T follicular helper cell (primary cell): ENCODE measurements at places on chromosomes 1 and 21.

GRCh38 chr1:24459551-24460266, 42.9 kb upstream of the RCAN3 start:
- DNase-seq, result no peak

DNA sequence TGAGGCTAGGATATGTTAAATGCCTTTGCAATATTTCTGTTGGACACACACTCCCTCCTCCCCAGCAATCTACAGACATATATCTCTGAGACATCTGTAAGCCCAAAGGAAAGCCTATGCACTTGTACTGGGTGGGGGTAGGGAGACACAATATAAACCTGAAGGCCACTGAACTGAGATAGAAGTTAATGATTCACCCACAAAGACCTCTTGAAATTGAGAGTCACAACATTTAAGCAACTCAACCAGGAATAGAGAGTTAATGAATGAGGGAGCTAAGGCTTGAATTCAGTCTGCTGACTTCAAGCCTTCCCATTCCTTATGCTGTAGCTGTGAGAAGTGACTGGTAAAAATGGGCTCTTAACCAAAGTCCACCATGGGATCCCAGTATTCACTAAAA, 5.0 kb downstream of the OR10J1 start:
- DNase-seq, result no peak

- no peak for DNase-seq
These were observed 47.7 kb downstream of the MEF2D start for GRCh38 chr1:156452907-156453306.

DNA sequence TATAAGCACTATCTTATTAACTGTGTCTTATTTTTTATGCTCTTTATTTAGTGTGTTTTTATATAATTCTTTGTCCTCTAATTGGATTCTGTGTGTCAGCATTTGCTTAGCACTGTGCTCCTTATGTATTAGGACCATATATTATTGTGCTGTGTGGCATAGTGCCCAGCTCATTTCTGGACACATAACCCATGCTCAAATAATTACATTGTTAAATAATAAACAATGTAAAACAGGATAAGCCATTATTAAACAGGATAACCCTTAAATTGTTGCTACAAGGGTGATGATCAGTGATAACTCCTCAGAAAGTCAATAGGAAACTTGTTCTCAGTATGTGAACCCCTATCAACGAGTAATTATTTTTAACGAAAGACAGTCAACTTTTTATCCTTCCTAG, 150.4 kb downstream of the ADGRL4 start:
- DNase-seq, result no peak

DNA sequence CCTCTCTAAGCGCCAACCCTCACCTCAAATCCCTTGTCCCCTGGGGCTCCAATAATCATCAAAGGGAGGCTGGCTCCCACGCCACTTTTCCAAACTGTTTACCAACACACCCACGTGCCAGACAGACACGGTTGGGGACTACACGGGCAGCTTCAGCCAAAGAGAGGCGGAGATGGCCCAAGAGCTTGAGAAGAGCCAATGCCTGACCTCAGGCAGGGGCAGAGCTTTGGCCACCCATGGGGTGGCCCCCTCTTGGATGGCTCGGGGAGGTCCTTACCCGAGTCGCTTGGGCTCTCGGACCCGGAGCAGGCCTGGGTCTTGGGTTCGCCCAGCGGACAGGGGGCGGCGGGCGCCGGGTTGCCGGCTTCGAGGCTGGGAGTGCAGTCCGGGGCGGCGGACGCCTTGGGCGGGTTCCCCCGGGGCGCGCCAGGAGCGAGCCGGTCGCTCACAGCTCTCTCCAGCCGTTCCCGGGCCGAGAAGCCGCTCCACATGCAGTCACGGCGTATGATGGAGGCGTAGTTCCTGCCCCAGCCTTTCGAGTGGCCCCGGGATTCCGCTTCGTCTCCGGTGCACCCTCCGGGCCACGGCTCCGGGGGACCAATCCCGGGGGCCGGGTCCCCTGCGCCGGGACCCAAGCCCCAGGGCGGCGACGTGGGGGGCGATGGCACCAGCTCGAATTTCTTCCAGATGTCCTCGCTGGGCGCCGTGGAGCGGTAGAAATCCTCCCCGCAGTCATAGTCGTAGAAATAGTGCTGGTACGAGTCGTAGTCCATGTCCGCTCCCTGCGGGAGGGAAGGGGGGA, 854 bp downstream of the MYCL start:
- DNase-seq, result no peak
